ENCODE measurements at places on chromosomes 5 and 9.

DNA sequence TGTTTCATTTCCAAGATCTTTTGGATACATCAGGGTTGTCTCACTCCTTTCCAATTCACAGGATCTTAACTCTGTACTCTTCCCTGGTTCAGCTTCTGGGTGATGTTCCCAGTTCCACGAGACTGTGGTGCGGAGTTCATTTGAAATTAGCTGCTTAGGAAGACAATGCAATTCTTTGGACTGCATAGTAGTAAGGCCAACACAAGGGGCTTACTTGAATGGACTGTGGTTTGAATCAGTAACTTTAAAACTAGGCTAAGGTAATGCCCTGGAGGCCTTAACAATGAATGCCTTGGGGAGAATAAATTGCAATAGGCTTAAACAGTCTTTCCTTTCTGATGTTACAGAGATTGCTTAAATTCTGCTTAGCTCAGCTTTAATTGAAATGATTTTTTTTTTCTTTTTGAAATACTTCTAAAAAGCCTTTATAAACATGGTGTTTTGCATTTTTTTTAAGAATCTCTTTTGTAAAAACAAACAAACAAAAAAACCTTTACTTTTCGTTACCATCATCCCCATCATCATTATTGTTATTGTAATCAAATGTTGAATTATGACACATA lies 133.8 kb upstream of the MEF2C start:
- no peak for DNase-seq

DNA sequence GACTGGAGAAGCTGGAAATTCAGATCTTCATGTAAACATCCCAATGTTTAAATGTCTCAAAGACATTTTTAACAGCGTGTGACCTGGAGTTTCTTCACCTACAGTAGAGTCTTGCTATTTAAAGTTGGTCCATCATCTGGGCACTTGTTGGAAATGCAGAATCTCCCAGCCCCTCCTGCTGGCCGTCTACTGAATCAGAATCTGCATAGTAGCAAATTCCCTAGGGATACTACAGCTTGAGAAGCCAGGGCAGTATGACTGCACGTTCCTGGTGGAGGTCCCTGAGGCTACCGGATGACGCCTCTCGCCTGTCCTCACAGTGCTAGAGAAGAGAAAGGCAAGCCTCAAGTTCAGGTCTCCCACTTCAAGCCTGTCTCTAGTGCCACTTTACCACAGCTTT lies 15.7 kb downstream of the SAP30L start:
- DNase-seq: no peak

GRCh38 chr5:179312557-179313235 lies 32.6 kb downstream of the ADAMTS2 start:
- no peak for DNase-seq

DNA sequence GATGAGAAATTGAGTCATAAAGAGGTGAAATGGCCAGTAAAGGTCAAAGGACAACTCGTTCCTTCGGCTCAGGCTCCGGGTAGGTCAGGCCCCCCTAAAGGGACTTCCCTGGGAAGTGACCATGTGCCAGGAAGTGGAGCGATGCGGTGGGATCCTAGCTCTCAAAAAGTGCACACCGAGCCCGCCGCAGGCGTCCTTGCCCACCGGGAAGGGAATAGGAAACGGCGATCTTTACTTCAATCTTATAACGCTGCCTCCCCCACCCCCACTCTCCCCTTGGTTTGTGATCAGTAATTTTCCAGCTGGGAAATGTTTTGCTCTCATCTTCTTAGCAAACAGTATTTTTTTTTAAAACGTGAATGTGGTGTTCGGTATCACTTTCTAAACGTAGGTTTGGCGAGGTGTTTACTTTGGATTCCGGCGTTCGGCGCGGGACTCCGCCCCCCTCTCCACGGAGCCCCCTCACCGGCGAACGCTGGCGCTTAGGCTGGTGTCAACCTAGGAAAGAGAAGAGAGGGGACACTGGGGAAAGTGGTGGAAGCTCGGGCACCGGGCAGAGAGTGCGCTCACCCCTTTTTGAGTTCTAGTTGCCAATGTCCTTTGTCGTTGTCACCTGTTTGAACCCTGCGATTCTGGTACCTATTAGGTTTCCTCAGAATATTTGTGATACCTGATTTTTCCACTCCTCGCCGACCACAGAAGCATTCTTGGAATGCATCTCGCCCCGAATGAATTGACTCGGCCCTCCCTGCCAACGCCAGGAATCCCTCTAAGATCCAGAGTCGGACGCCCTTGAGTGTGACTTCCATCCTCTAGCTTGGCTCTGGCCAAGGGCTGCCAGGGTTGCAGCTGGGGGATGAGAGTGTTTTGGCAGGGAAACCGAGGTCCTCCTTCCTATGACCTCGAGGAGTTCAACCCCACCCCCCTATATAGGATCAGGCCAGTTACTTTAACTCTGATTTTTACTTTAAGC lies 1.8 kb upstream of the KLF4 start:
- DNase-seq: no peak

DNA sequence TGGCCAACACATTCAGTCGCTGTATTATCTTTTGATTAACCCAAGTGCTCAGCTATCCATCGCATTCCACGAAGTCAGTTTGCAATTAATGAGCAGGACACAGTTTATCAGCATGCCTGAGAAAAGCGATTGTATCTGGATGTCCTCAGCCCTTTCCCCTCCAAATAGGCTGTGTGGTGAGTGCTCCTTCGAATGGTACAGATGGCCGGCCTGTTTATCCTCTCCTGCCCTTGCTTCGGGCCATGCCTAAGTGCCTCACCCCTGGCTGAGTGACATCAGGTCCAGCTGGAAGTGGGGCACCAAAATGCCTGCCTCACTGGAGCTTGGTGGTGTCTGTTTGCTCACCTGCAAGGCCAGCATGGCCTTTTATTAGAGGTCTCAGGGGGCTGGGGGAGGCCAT lies 317.3 kb downstream of the GADD45G start:
- no peak for DNase-seq

- no peak for DNase-seq
Observed at GRCh38 chr9:120729791-120730241, 15.5 kb upstream of the MEGF9 start.

- no peak for DNase-seq
Observed at GRCh38 chr5:28548856-28549255, 1510.5 kb upstream of the CDH9 start.

GRCh38 chr5:59873113-59873512 lies 20.4 kb downstream of the PDE4D start:
- no peak for DNase-seq

DNA sequence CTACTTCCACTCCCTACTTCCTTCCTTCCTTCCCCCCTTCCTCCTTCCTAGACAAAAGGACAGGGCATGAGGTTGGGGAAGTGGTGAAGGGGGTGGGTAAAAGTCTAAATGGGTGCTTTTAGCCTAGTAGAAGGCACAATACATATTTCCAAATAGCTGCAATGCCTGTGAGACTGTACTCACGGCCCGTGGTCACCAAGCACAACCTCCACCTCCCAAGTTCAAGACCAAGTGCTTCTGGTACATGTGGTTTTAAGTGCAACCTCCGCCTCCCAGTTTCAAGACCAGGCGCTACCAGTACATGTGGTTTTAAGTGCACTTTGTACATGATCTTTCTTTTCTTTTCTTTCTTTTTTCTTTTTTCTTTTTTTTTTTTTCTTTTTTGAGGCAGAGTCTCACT lies 14.5 kb upstream of the NTNG2 start:
- DNase-seq: no peak

DNA sequence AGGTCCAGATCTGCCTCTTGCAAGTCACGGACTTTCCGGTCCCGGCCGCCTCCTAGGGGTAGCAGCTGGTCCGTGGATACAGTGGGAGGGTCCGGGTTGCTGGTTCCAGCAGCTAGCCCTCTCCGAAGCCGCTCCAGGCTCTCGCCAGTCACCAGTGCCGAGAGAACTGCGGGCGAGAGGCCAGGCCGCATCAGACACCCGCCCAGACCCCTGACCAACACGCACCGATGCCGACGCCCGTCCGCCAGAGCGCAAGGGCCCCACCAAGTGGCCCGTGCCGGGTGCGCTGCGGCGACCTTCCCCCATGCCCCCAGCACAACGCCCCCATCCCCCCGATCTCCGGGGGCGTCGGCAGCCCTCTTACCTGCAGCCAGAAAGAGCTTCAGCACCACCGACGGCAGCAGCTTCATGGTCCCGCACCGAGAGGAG lies 470 bp downstream of the HBEGF start:
- DNase-seq: no peak

- no peak for DNase-seq
Observed at GRCh38 chr5:175390352-175391083, 53.5 kb downstream of the DRD1 start.

- peak; percentile 62 for DNase-seq
Observed at GRCh38 chr9:109903515-109904138, 123.6 kb downstream of the PALM2AKAP2 start.

DNA sequence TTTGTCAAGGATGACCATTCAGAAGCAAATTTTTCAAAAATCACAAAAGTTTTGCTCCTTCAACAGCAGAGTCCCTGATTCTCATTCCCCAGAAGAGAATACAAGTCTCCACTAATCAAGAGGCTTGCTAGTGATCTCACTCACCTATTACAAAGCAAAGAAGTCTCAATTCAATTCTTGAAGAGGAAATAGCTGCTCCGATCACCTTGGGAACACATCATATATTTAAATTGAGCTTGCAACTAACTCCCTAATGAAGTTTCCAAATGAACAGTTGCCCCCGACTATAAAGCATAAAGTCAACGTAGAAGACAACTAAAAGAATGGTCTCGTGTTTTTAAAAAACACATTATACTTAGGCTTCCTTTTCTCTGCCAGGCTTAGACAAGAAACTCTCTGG lies 1.6 kb downstream of the LIFR start:
- no peak for DNase-seq

- no peak for DNase-seq
Observed at GRCh38 chr9:132548751-132549640, 33.4 kb upstream of the BARHL1 start.

DNA sequence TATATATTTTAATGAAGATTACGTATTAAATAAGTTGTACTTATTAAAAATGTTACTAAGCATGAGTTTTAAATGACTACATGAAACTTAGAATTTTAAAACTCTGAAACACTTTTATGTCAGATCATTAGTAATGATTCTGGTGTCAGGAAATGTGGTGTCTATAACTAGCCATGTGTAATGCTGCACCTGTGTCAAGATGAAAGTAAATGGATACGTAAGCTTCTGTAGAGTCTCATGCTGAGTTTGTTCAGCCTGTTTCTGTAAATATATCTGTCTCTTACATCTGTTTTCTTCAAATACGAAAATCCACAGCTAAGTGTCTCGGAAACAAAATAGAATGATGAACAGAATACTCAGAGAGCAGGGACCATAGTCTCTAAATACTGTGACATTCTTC lies 278.0 kb upstream of the SMC2 start:
- DNase-seq: no peak

DNA sequence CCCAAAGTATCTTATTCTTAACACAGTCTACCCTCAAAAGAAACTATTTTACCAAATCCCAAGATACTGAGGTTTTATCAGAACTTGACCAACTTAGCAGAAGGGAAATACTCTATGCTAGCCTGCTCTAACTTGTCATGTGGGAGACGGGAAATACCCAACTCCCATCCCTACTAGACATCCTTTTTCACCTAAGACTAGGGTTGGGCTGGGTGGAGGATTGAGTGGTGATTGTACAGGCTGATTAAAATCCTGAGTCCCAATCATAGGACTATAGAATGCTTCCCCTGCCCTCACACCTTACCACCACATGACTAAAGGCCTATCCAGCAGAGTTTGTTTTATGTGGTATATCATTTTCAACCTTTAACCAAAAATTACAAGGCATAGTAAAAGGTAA lies 786.5 kb downstream of the TAF11L14 start:
- DNase-seq: no peak

DNA sequence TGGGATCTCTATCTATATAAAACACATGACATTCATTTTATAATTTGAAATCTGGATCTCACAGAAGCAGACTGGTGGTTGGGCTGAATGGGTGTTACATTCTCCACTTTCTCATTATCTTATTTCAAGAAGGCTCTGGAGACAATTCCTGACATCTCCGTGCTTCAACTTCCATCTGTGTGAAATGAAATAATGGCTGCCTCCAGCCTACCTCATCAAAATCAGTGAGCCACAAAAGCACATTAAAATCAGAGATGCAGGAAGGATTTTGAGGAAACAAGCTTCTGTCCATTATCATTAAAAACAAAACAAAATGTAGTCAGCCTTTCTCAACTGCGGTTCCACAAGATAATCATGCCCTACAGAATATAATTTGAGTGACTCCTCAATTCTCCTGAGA lies 958.3 kb upstream of the DMAC1 start:
- DNase-seq: no peak

GRCh38 chr5:164608507-164608906 lies 1103.1 kb downstream of the MAT2B start:
- DNase-seq: no peak

DNA sequence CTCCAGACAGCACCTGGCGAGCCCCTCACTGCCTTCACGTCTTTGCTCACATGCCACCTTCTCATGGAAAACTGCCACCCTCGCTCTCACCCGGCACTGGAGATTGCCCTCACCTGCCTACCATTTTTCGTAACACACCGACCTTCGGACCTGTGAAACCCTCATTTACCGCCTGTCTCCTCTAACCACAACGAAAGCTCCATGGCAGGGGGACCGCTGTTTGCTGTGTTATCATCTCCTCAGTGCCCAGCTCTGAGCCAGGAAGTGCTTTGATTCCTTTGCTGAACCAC lies 109.2 kb upstream of the PHYKPL start:
- no peak for DNase-seq

- DNase-seq: no peak
Observed at GRCh38 chr9:109901201-109901600, 121.2 kb downstream of the PALM2AKAP2 start.

DNA sequence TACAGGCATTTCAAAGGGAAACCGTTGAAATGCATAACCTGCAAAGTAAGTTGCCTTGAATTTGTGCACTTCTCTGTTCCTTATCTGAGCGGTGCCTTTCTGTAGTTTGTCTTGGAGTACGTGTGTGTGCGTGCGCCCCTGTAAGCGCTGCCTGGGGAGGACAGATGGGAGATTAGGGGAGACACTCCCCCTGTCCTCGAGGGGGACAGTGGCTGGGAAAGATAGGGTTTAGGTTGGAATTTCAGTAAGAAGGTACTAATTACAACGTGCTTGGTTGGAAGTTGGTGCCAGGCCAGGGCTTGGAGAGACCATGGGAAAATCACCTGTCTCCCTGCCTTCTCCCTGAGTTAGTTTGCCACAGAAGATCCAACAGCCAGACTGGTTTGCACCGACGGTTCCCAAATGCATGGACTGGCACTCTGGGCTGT lies 73.2 kb downstream of the PIK3R1 start:
- no peak for DNase-seq

DNA sequence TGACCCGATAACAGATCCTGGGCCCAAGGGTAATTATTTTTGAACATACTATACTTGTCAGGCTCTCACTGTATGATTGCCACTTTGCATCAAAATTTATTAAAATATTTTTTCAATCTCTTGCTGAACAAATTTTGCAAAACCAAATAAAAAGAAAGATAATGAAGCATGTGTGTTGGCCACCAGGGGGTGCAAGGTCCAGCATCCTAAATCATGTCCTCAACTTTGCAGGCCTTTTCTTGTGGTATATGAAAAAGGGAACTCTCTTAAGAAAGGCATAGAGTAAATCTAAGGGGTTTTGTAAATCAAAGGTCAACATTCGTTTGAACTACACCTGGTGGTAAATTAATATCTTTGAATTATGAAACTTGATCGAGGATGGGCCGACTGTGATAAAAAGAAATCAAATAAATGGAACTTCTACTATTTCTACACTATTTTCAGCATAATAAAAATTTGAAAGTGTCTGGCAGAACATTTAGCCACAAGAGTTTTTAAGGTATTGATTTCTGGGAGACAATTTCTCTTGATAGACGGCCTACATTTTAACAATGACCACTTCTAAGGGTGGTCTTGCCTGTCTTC lies 676.5 kb downstream of the DMRTA1 start:
- peak; percentile 13 for DNase-seq

GRCh38 chr5:80041527-80041926 lies 6.4 kb downstream of the THBS4 start:
- DNase-seq: no peak
